ENCODE measurements at places on chromosomes 3 and 15.

DNA sequence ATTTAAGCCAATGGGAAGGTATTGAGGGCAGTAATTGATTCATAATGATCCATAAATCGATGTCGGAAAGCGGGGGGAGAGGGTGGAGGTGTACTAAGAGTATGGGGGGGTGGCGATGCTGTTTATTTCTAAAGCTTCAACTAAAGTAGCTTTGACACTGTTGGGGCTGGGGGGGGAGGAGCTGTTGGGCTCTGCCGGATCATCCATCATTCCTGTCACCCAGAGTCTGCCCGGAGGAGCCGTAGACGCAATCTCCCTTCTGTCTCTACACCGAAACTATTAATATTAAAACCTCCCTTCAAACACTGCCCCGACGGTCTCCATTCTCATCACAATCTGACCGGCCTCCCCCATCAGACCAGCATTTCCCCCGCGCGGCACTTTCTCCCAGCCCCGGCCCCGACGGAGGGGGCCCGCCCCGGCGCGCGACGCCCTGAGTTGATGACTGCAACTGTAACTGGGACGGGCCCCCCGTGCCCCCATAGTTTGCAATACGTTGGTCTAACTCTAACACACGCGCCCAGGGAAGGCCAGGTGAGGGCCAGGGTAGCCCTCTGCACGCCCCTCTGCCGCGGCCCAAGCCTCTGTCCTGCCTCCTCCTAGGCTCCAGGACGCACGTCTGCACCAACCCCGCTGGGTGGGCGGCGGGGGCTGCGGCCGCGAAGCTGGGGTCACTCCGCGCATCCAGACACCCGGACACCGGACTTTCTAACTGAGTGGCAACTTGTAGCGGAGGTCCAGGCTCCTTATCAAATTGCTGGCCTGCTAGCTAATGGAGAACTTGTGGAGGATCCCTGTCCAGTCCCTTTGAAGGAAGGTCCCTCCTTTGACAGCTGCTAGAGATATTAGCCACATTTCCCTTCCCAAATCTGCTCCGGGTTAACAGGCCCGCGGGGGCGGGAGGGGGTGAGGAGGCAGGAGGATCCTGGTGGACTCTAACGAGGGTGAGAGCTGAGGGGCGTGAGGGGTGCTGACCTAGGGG, 212.0 kb downstream of the MEIS2 start:
- no peak for DNase-seq

DNA sequence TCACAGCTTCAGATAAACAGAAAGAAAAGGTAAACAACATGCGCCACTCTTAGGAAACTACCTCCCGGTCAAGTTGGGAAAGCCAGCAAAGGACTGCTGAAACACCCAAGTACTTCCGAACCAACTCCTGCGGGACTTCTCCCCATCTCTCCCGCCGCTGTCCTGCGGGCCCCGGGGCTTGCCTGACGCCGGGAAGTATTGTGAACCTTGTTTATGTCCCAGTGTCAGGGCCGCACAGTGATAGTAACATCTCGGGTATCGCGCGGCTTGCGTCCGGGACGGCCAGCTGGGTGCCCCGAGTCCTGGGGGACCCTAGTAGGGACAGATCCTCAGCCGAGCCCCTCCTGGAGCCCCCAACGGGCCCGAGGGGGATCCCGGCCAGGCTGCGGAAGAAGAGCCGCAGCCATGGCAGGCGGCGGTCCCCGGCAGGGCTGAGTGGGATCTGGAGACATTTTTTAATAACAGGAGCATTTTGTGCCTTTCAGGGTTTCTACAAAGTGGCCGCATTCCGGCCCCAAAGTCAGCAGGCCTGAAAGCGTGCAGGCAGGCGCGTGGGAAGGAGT, 756 bp downstream of the CLPX start:
- DNase-seq = peak; percentile 29

DNA sequence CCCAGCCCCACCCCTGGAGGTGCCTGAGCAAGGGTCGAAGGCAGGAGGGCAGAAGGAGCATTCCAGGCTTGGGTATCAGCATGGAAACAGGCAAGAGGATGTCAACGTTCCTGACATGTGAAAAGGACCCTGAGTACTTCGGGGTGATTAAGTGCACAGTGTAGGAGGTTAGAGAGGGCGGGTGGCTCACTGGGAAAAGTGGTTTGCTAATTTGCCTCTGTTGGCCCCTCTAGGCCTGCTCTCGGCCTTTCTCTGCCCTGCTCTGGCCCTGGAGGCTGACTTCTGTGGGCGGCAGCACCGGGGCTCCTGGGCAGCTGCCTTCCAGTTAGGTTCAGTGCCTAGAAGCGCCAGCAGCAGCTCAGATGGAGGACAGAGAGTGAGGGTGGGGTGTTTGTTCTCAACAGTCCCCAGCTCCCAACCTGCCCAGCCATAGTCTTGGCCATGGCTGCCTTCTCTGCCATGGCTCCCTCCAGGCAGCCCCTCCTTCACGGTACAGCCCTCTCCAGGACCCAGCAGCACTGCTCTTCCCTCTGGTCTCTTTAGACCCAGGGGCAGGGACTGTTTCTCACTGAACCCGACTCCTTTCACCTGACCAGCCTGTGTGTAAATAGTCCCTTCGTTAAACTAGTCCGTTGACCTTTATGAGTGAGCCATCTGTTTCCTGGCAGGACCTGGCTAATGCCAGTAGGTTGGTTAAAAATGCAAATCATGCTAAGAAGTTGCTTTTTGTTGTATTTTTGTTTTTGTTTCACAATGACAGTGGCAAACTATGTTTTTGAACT, 107.1 kb upstream of the TPM1 start:
- no peak for DNase-seq

- DNase-seq = no peak
These were observed 30.7 kb downstream of the IDH3A start for GRCh38 chr15:78179906-78180305.

DNA sequence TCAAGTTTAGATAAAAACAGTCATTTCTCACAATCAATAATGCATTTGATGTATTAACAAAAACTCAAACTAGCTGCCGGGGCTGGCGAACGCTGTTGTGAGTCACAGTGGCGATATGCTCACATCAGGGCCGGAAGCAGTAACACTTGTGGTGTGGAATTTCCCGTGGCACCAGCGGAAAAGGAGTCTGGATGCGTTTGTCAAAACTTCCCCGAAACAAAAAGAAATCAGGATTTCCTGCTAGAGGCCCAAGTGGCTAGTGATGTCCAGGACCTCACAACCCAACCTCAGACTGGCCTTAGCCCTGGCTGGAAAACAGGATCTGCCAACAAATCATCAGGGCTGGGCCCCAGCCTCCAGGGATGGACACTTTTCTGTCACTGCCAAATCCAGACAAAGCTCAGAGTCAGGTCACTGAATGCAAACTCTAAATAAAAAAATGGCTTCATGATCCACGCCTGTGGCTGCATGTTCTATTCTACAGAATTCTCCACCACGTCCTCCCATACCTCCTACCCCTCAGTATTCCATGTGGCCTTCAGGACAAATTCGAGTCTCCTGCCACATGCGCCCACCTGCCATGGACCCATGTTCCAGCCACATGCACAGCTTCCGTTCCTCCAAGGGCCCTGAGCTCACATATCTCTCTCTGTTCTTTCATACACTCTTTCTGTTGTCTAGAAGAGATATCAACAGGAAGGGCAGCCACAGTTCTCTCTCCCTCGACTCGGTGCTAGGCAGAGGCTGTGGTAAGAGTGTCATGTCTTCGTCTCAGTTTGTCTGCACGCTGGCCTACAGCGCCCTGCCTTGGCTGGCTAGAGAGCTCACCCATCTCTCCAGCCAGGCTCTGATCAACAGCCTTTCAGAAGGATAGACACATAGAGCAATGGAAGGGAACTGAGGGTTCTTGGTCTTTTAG, 35.4 kb downstream of the EHD4 start:
- peak; percentile 85 for DNase-seq

- no peak for DNase-seq
These were observed 1.1 kb downstream of the WDR72 start for GRCh38 chr15:53758412-53758811.

DNA sequence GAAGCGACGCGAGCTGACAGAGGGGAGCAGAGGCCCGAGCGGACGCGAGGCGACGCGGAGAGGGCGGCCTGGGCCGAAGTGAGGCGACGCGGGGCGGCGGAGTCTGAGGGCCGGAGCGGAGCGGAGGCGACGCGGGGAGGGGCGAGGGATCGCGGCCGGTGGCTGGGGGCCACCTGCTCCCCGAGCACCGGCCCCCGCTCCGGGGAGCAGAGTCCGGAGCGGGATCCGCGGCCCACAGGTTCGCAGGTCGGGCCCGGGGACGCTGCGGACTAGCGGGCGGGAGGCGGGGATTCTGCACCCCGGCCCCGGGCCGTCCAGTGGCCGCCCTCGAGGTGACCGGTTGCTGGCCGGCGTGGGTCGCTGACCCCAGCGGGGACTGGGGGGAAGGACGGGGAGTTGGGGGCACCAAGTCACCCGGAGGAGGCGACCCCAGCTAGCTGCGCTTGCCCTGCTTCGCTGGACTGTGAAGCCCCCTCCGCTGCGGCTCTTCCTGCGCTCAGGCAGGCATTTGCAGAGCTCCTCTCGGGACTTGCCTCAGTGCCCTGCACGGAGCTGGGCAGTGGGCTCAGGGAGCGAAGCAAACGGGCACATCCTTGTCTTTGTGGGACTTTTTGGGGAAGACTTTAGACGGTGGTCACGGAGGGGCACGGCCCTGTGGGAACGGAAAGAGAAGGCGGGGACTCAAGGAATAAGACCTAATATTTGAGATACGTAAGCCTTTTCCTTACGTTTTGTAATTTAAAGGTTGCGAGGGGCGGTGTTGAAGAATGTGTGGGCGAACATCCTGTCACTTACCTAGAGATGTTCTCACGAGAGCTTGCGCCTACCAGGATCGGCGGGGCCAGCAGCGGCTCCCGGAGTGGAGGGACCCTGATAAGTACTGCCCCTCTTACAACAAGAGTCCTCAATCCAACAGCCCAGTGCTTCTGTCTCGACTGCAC, 566 bp downstream of the HMCES start:
- peak; percentile 63 for DNase-seq

DNA sequence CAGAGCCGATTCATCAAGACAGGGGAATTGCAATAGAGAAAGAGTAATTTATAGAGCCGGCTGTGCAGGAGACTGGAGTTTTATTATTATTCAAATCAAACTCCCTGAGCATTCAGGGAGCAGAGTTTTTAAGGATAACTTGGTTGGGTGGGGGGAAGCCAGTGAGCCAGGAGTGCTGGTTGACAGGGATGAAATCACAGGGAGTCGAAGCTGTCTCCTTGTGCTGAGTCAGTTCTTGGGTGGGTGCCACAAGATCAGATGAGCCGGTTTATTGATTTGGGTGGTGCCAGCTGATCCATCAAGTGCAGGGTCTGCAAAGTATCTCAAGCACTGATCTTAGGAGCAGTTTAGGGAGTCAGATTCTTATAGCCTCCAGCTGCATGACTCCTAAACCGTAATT, 95.4 kb upstream of the CCDC80 start:
- DNase-seq = no peak

- DNase-seq = no peak
These were observed 261.3 kb upstream of the MEIS2 start for GRCh38 chr15:37361621-37362020.

- no peak for DNase-seq
These were observed 263.8 kb downstream of the LPP start for GRCh38 chr3:188417766-188418165.

- DNase-seq = no peak
These were observed 475.6 kb downstream of the FOXP1 start for GRCh38 chr3:71107926-71108325.
